ENCODE measurements at places on chromosomes 16 and 17. TPM values are rescaled to one million over a fixed set of nuclear protein-coding genes. Genes with fewer than 3 reads are reported as not detected.
A peak's percentile ranks its signal among the peaks of the same experiment; 100 is the strongest.

DNA sequence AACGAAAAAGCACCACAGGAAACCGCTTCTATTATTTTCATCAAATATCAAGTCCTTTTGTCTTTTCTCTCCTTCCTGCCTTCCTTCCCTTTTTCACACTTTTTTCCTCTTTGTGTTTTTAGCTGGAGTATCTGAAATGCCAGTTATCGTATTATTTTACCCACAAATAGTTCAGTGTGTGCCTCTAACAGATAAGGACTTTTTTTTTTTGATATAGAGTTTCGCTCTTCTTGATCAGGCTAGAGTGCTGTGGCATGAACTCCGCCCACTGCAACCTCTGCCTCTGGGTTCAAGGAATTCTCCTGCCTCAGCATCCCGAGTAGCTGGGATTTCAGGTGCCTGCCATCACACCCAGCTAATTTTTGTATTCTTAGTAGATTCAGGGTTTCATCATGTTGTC, 10.7 kb downstream of the DNAAF1 start:
- no peak for DNase-seq

DNA sequence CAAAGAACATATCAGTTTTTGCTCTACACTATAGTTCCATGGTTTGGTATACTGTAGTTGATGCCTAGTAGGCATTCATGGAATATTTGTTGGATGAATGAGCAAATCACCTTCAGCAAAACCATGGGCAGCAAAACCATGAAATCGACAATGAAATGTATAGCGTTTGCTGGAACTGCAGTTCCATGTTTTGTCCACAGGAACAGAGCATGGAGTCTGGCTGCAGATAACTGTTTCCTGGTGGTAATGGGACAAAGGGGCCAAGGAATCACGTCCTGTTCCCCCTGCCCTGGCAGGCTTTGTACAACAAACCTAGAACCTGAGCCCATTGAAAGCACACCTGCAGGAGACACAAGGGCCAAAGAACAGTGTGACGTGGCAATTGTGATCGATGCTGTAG, 101.1 kb downstream of the USP31 start:
- no peak for DNase-seq

- DNase-seq = no peak
Observed at GRCh38 chr16:23020084-23020483, 129.2 kb downstream of the USP31 start.

GRCh38 chr17:41678411-41678906, 10.2 kb upstream of the EIF1 start:
- DNase-seq = no peak

DNA sequence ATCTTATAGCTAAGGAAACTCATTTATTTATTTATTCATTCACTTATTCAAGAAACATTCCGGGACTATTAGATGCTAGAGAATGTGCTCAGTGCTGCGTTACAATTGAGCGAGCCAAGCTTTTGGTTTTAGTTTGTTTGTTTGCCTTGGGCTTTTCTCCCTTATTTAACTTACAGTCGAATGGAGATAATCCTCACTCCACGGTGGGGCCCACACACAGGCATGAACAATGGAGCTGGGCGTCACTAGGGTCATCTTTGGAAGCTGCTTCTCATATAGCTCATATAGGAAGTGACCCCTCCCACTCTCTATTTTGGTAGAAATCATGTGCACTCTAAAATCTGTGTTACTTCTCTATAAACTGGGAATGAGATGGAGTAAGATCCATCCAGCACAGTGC, 210.0 kb downstream of the TMEM114 start:
- no peak for DNase-seq

GRCh38 chr17:44219108-44219615, 313 bp downstream of the UBTF start:
- DNase-seq = peak; percentile 87

The KRT16 gene
- not detected for total RNA-seq

The FN3K gene
- total RNA-seq = 25.0 TPM
